ENCODE measurements at places on chromosomes 5 and 9.

GRCh38 chr9:110874963-110875674 is 163.2 kb downstream of the LPAR1 start:
- peak; percentile 51 for DNase-seq

GRCh38 chr9:111831371-111832108 is 36.8 kb upstream of the SHOC1 start:
- no peak for DNase-seq

DNA sequence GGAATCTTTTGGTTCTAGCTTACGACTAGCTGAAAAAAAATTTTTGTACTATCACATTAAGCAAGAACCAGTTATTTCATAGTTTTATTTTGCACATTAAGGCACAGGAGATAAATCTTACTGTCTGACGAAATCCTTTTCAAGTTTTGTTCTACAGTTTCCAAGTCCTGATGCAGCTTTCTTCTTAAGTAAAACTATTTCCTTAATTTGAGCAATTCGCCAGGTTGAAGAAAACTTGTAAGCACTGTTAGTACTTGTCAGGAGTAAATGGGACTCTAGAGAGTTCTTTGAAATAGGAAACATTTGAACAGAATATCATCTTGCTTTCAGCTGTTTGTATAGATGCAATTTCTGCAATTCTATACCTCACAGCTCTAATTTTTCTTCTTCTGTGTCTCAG is 318.8 kb upstream of the ELAVL2 start:
- no peak for DNase-seq

- DNase-seq: no peak
Measured at GRCh38 chr5:78592735-78593386, 55.7 kb downstream of the LHFPL2 start.

GRCh38 chr9:37995961-37996818 is 72.8 kb downstream of the SHB start:
- DNase-seq: no peak

GRCh38 chr5:154214371-154215106 is 24.0 kb downstream of the GALNT10 start:
- DNase-seq: no peak

- no peak for DNase-seq
Measured at GRCh38 chr5:150515446-150515845, 7.5 kb downstream of the NDST1 start.

- no peak for DNase-seq
Measured at GRCh38 chr5:68002836-68003235, 212.7 kb upstream of the PIK3R1 start.

DNA sequence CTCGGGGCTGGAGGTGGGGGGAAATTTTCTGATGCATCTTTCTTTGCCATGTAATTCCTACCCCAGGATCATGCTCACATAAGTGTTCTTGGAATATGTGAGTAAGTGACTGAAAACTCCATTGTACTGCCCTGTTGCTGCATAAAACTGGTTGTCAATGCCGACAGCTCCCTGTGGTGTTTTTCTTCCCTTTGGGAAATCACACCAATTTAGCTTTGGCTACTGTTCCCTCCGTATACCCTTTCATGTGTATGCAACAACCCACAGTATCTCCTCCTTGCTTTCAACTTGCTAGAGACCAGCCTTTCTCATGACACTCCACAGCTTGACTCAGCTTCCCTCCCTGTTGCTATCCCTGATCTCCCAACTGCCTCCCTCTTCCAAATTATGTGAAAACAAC is 240.6 kb downstream of the TRIM32 start:
- DNase-seq: no peak

- no peak for DNase-seq
Measured at GRCh38 chr5:173397516-173397915, 69.3 kb upstream of the STC2 start.

DNA sequence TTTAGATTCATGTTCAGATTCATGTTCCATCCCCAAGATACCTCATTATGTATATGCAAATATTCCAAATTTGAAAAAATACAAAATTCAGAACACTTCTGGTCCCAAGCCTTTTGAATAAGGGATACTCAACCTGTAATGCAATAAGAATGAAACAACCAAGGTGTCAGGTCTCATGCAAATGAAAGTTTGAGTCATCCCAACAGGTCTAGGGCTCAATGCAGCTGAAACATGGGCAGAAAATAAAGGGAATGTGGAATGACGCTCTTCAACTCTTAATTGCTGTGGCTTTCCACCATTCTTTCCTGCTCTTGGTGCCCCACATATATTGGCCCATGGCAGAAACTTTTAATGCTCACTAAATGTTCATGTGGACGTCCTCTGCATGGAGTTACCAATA is 107.3 kb upstream of the DAPK1 start:
- DNase-seq: no peak

DNA sequence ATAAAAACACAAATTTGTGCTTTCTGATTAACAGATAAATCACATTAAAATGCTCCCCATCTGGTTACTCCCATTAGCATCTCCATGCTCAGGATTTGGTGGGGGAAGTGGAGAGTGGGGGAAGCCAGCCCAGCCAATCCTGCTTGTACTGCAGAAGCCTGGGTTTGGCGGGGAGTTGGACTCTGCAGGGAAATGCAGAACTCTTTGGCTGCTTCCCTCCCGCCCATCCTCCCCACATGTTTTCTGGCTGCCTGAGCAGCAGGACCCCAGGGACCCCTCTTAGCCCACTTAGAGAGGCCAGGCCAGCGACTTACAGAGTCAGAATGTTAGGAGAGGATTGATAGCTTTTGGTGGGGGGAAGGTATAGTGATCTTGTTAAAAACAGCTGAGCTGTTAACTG is 59.5 kb upstream of the FOXI1 start:
- no peak for DNase-seq

DNA sequence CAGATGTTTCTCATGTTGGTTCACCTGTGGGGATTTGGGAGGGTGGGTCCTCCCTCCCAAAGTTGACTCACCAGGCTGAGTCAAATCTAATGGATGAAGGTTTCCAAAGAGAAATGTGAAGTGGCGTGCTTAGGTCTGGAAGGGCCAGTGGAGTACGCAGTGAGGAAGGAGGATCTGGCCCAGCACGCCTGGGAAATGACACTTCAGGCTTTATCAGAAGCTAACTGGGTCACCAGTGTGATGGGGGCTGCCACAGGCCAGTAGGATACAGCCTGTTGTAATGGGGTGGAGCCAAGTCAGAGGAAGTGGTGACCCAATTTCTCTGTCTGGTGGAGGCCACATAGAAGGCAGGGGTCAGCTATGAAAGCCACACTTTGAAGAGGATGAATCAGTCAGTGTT is 18.0 kb downstream of the POLR1E start:
- no peak for DNase-seq

GRCh38 chr9:10130061-10130675 is 482.6 kb downstream of the PTPRD start:
- DNase-seq: no peak

- no peak for DNase-seq
Measured at GRCh38 chr9:64066736-64067368, 1218.2 kb downstream of the FOXD4L5 start.

- no peak for DNase-seq
Measured at GRCh38 chr5:161009194-161009593, 157.2 kb upstream of the ATP10B start.

GRCh38 chr5:57499262-57500050 is 16.8 kb upstream of the ACTBL2 start:
- peak; percentile 26 for DNase-seq

- no peak for DNase-seq
Measured at GRCh38 chr5:126868338-126869004, 91.5 kb downstream of the LMNB1 start.

DNA sequence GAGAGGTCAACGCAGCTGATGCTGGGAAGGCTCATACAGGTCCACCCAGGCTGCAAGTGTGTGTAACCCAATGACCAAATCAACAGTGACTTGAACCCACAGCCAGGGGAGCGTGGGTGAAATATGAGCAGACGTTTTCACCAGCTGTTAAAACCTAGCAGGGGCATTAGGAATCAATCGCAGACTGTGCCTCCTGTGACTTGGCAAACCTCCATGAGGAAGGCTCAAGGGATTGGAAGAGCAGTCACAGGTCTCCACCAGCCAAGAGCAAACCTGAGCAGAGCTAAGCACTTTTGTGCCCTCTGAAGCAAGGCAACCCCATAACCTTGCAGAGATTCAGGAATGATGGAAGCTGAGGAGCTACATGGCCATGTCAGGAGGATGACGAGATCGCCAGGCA is 25.5 kb downstream of the INSYN2B start:
- DNase-seq: no peak

- no peak for DNase-seq
Measured at GRCh38 chr5:98095072-98095471, 678.4 kb upstream of the RGMB start.

DNA sequence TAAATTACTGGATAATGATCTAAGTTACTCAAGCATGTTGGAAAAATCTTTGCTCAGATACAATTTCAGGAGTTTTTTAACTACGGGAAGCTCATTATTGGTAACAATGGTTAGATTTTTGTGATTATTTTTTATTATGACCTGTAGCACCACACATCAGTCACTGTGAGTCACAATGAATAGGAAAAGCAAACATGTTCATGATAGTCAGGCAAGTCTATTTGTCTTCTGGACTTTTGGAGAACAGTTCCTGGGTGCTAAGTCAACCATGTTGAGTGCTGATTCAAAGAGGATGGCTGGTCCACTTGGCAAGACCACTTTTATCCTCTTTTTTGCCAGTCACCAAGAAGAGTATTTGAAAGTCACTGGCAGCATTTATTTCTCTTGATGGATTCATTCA is 403.2 kb downstream of the KIF4B start:
- no peak for DNase-seq

GRCh38 chr9:134789168-134789567 is 91.4 kb upstream of the FCN2 start:
- no peak for DNase-seq

- DNase-seq: no peak
Measured at GRCh38 chr5:97163790-97164285, 19.2 kb downstream of the RIOK2 start.

- DNase-seq: no peak
Measured at GRCh38 chr5:176816791-176817347, 6.5 kb downstream of the UNC5A start.

GRCh38 chr5:171449426-171449825 is 30.0 kb downstream of the FGF18 start:
- DNase-seq: no peak

GRCh38 chr9:88387552-88388202 is 567 bp upstream of the SPIN1 start:
- peak; percentile 32 for DNase-seq

DNA sequence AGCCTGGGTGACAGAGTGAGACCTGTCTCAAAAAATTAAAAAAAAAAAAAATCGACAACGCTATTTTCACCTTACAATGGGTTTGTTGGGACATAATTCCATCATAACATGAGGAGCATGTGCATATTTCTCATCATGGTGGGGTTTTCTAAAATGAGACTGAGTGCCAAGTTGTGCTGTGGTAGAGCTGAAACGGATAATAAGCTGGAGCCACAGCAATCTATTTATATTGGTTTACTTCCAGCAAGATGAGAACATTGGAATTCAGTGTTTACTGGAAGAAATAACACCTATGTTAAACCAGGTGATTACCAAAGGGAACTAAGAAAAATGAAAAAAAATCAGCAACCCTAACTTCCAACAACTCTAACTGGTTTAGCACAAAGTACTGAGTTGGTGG is 102.3 kb upstream of the IL6ST start:
- DNase-seq: no peak

DNA sequence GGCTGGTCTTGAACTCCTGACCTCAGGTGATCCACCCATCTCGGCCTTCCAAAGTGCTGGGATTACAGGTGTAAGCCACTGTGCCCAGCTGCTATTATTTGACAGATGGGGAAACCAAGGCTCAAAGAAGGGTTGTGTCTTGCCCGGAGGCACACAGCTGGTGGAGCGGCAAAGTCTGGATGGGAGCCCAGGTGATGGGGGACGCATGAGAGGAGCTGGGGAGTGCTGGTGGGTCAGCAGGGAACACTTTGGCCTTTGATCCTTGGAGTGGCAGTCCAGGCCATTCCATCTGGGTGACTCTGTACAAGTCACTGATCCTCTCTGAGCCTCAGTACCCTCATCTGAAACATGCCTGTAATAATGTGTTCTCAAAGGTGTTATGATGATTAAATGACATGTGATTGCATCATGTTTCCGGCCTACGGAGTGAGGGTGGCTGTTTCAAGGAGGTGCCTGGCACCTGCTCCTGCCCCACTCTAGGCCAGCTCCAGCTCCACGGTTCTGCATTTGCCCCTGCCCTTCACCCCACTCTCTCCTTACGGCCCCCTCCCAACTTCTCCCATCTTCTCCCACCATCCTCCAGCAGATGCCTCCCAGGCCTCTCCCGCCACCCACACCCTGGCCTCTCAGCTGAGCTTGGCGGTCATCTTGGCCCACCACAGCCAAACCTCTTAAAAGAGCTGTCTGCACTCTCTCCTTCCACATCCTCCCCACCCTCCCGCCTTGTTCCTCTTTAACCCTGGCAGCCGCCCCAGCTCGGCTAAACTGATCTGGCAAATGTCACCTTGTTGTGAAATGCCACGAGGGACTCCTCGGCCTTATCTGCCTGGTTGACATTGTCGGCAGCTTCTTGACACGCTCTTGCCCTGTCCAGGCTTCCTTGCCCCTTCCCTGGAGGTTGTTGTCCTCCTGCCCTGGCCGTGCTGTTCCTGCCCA is 5.5 kb upstream of the DBN1 start:
- DNase-seq: no peak

GRCh38 chr5:84304599-84304998 is 80.1 kb downstream of the EDIL3 start:
- DNase-seq: no peak

- DNase-seq: no peak
Measured at GRCh38 chr5:172886974-172887501, 53.0 kb downstream of the ERGIC1 start.

DNA sequence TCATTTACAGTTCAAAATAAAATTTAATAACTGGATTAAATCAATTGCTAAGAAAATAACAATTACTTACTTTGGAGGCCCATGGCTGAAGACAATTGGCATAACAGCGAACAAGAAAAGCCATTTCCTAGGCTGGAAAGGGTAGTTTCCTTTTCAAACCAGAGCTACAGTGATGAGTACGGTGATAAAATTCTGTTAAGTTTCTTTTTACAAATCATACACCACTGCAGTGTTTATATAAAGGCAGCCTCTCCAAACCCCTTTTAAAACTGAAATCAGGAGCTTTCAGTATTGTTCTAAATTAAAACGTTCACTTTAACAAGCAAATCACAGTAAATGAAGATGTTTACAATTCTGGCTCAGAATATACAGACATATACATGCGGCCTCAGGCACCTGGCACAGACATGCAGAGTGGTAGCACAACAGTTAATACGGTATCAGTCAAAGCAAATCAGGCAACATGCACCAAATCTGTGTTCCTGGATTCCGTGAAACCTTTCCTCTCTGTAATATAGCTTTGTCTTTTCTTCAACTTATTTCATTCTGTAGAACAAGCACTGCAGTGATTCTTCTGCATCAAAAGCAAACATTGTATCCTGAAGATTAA is 102.9 kb downstream of the RAPGEF6 start:
- no peak for DNase-seq

DNA sequence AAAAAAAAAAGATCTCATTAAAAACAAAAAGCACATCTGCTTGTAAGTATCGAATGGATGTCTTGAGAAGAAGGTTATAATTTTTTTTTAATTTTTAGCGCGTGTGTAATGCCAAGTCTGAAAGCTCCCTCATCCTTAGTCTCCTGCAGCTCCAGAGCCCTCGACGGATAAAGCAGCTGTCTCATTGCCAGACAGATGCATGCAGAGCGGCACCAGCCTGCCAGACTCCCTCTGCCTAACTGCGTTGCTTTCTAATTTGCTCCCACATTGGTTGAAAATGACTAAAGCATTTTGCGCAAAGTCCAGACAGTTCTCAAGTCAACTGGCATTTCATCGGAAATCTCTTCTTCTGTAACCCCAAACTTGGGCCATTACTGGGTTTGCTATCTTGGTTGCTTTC is 29.4 kb downstream of the OLFM1 start:
- DNase-seq: no peak

- DNase-seq: no peak
Measured at GRCh38 chr5:150263801-150264621, 25.6 kb downstream of the CAMK2A start.

Data from endothelial cell (in vitro differentiated cells).